ENCODE measurements at places on chromosomes 7 and 10.

DNA sequence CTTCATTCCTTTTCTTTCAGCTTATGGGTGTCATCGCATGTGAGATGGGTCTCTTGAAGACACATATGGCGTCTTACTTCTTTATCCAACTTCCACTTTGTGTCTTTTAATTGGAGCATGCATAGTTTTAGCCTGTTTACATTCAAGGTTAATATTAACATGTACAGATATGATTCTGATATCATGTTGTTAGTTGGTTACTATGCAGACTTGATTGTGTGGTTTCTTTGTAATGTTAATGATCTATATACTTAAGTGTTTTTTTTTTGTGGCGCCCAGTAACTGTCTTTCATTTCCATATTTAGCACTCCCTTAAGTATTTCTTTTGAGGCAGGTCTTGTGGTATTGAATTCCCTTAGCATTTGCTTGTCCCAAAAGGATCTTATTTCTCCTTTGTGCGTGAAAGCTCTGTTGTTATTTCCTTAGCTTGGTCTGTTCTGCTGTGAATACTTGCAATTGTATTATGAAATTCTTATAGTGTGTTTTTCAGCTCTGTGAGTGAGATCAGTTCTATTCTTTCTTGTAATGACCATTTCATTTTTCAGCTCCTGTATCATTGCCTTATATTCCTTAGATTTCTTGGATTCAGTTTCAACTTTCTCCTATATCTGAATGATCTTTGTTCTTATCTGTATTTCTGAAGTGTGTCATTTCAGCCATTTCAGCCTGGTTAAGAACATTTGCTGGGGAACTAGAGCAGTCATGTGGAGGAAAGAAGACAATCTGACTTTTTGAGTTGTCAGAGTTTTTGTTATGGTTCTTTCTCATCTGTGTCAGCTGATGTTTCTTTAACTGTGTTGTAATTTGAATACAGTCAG, 88.4 kb downstream of the ABCA13 start:
- no peak for DNase-seq

GRCh38 chr7:138607216-138608126, 93.7 kb downstream of the SVOPL start:
- no peak for DNase-seq

DNA sequence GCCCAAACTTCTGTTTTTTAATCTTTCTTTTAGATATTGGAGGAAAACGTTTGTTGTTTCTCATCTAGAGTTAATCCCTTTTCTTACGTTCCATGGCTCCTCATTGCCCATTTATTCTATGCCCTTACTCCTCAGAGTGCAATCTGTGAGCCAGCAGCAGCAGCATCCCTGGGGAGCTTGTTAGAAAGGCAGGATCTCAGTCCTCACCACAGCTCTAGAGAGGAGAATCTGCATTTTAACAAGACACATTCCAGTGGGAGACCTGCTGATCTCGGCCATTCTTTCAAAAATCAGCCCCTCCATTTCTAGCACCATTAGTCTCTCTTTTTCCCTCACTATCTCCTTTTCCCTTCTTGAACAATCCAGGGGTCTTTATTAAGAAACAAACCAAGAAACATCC, 84.4 kb upstream of the NOBOX start:
- DNase-seq, result no peak

DNA sequence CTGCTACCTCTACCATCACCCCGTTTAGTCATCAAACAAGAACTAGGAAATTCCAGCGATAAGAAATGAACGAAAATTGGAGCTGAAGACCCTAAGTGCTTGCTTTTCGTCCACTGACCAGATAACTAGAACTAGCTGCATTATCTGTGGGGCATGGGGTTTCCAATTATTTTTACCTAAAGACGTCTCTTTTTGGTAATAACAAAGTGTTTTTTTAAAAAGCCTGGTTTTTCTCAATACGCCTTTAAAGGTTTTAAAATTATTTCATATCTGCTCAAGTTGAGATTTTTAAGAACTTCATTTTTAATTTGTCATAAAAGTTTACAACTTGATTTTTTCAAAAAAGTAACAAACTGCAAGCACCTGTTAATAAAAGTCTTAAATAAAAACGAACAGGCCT, 104.2 kb downstream of the GALNT11 start:
- DNase-seq, result no peak

- no peak for DNase-seq
Observed at GRCh38 chr10:120971671-120972070, 120.5 kb downstream of the WDR11 start.

GRCh38 chr10:88680958-88681357, 16.7 kb downstream of the LIPF start:
- DNase-seq, result no peak

DNA sequence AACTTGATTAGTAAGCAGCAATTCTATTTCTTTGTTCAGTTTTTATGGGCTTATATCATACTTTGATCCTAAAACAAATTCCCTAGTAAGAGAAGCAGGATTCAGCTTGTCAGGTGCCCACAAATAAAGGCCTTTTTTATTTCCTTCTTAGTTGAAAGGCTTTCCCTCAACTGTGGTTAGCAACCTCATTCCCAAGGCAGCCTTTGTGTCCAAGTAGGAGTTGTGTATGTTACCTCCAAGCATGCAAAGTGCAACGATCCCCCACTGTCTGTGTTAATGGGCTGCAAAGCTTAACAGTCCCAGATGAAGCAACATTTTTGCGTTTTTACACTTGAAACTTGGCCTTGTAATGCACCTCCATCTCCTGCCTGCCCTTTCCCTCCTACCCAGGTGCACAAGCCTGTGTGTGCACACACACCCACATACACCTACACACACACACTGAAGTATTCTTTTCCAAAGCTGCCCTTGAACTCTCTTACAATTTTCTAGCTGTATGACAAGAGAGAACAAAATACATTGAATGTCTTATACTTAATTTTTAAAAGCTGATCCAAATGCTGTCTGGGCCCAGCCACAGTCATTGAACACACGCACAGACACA, 278.2 kb downstream of the SNX13 start:
- DNase-seq, result no peak

- DNase-seq, result no peak
Observed at GRCh38 chr10:13668126-13668525, 81.4 kb downstream of the PRPF18 start.

- no peak for DNase-seq
Observed at GRCh38 chr10:34908481-34908880, 93.4 kb upstream of the PARD3 start.

DNA sequence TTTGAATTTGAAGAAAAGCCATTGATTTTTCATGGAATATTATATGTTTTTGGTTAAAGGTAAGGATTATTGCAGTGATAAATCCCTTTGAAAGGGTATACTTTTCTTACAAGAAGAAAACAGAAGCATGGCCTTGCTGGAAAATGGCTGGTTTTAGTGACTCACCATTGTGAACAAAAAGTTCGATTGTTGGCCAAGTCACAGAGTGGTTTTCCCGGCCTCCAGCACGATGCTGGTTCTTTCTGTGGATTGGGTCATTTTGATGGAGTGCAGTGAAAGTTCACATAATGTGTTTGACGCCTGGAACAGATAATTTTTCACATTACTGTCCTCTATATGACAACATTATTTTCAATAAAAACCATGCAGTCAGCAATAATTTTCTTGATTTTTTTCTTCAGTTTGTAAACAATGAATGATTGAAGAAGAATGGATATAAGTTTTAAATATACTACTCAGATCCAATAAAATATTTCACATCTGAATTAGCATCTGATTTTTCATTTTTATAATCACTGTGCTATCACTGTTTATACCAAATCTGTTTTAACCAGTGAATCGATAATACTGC, 60.9 kb downstream of the RBM20 start:
- DNase-seq, result no peak

GRCh38 chr10:14253711-14254110, 77.0 kb downstream of the FRMD4A start:
- no peak for DNase-seq

- DNase-seq, result no peak
Observed at GRCh38 chr10:102113956-102114857, 6.0 kb downstream of the LDB1 start.

GRCh38 chr7:158396301-158396905, 191.2 kb downstream of the PTPRN2 start:
- no peak for DNase-seq

GRCh38 chr7:137538361-137538762, 194.8 kb upstream of the PTN start:
- no peak for DNase-seq

- no peak for DNase-seq
Observed at GRCh38 chr7:51255536-51256208, 60.9 kb downstream of the COBL start.

- no peak for DNase-seq
Observed at GRCh38 chr7:138324941-138325340, 135.1 kb upstream of the TRIM24 start.

GRCh38 chr10:31345886-31346285, 26.9 kb downstream of the ZEB1 start:
- no peak for DNase-seq

DNA sequence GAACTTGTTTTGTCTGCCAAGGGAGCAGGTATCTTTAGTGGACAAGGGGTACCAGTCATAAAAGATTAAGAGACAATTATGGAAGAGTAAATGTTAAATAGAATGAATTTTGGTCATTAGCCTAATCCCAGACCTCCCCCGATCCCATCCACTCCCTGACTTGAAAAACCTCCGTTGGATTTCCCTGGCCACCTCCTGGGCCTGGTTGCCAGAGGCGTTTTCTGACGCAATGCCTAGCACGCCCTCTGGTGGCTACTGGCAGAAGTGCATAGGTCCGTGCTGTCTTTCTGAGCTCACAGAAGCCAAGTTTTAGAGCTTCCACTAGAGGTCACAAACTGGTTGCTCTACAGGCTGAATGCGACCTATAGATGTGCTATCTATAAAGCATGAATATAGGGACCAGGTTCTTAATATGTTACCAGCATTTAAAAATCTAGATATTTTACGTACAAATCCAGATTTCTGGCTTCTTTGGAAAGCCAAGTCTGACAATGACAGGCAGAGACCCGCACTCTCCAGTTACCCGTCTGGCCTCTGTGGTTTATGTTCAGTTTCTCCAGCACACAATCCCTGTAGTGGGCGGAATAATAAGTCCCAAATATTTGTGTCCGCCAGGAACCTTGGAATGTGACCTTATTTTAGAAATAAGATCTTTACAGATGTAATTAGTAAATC, 39.8 kb downstream of the SPOCK2 start:
- peak; percentile 96 for DNase-seq

Data from Panc1 (cell line).